ENCODE measurements at places on chromosomes 1 and 21.
A peak's percentile ranks its signal among the peaks of the same experiment; 100 is the strongest.

GRCh38 chr1:193471981-193472380 lies 285.6 kb upstream of the B3GALT2 start:
- DNase-seq, result no peak

- DNase-seq, result no peak
Observed at GRCh38 chr21:45427331-45428271, 22.6 kb downstream of the COL18A1 start.

GRCh38 chr1:50969611-50970508 lies at the start of gene CDKN2C:
TSS of gene CDKN2C (plus strand) at chr1:50970245. CDS start at chr1:50970369, 124 bp downstream.
- DNase-seq, result peak; percentile 86

- no peak for DNase-seq
Observed at GRCh38 chr1:56788102-56788501, 31.1 kb downstream of the FYB2 start.

GRCh38 chr1:98881901-98882300 lies 122.8 kb downstream of the PLPPR5 start:
- DNase-seq, result no peak

Measured in NCI-H1436 treated with DMSO at 0.1 percent for 48 hours (cell line).